ENCODE measurements at places on chromosomes 16 and 17.
A peak's percentile ranks its signal among the peaks of the same experiment; 100 is the strongest.

DNA sequence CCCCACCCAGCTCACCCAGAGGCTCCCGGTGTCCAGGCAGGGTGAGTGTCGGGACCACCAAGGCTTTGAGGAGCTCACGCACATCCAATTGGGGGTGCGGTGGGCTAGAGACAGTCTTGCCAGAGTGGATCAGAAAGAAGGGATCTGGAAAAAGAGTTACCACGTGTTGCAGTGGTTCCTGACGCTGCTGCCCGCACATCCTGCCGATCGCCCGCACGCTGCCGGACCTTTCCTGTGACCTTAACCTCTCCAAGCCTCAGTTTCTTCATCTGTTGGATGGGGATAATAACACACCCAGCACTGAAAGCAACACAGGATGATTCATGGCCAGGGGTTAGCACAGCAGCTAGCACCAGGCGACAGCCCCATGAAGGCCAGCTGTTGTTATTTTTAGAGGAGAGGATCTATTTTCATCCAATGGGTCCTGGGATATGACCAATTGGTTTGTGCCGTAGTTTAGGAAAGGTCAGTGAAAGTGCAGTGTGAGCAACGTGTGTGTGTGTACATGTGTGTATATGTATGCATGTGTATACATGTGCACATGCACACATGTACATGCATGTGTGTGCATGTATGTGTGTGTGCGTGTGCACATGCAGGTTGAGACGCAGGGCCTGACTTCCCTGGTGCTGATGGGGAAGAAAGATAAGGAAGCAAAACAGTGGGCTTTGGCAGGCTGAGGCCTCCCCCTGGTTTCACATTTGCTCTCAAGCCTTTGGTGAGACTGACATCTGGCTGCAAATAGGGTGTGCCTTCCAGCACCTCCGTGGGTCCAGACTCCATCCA, 2.5 kb downstream of the ITGAX start:
- no peak for DNase-seq

- no peak for DNase-seq
Observed at GRCh38 chr17:76987486-76988093, 119.4 kb downstream of the MGAT5B start.

DNA sequence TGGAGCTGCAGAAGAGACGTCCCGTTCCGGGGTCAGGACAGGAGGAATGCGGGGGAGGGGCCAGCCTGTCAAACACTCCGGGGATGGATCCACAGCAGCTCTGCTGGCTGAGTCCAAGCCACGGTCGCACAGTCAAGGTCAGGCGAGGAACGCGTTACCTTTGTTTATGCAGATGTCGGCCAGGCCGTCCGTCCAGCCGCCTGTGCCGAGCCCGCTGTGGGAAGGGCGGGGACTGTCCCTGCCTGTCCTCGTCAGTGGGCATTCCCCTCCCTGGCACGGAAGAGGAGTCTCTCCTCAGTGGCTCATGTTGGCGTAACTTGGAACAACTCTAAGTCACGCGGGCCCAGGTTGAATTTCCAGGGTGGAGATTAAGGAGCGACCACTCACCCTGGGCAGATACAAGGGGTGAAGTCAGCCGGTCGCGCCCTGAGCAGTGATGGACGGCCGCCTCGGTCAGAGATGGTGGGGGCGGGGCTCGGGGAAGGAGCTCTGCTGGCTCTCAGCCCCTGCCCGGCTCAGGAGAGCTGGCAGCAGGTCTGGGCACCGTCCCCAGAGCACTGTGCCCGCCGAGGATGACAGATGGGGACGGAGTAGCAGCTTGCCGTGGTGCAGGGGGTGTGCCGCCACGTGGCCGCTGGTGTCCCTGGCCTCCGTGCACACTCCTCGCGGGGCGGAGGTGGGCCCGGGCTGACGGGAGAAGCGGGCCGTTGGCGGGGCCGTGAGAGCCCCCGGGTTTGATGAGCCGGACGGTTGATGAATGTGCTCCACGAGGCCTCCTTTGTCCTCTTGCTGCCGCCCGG, 7.3 kb downstream of the CACNA1H start:
- DNase-seq = no peak

- DNase-seq = no peak
Observed at GRCh38 chr16:11634312-11634711, 33.9 kb upstream of the SNN start.

GRCh38 chr17:67557052-67557845, 160.5 kb upstream of the NOL11 start:
- DNase-seq = no peak

- DNase-seq = no peak
Observed at GRCh38 chr17:77228241-77228752, 87.5 kb downstream of the SEC14L1 start.

GRCh38 chr16:12519986-12520385, 283.7 kb downstream of the CPPED1 start:
- DNase-seq = no peak

GRCh38 chr17:17051380-17051779, 9.1 kb downstream of the MPRIP start:
- peak; percentile 17 for DNase-seq

GRCh38 chr17:45783593-45784292, 377 bp upstream of the CRHR1 start:
- DNase-seq = no peak

- DNase-seq = no peak
Observed at GRCh38 chr16:72126429-72126765, 32.8 kb downstream of the DHX38 start.

DNA sequence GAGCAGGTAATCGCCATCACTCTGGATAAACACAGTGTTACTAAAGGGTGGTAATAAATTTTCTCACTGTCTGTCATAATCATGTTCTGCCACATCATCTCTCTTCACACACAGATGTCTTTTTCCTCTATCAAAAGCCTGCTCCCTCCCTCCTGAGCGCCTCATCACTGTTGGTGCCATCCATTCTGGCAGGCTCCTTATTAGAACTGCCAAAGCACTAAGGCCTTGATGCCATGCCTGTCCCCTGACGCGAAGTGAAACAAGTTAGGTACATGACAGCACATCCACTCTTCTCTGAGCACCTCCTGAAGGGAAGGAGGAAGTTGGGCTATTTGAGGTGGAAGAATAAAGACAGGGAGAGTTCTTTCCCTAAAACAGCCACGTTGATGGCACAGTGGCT, 38.2 kb upstream of the AXIN2 start:
- DNase-seq = no peak

DNA sequence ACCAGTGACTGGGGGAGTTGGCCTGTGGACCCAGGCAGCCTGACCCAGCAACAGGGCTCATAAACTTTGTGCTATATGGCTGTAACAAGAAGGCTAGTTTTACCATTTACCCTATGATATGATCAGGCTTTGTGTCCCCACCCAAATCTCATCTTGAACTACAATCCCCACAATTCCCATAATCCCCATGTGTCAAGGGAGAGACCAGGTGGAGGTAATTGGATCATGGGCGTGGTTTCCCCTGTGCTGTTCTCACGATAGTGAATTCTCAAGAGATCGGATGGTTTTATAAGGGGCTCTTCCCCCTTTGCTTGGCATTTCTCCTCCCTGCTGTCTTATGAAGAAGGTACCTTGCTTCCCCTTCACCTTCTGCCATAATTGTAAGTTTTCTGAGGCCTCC, 111.2 kb upstream of the NLRP1 start:
- DNase-seq = no peak

- DNase-seq = no peak
Observed at GRCh38 chr17:55285340-55286301, 20.9 kb downstream of the HLF start.

- no peak for DNase-seq
Observed at GRCh38 chr16:26930786-26931581, 135.7 kb upstream of the C16orf82 start.

DNA sequence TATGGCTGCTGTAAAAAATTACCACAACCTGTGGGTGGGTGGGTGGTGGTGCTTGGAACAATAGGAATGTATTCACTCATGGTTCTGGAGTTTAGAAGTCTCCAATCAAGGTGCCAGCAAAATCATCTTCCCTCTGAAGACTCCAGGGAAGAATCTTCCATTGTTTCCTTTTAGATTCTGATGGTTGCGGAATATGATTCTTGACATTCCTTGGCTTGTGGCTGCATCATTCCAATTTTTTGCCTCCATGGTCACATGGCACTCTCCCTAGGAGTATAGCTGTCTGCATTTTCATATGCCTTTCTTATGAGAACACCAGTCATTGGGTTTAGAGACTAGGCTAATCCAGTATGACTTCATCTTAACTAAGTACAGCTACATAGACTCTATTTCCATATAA, 401.0 kb downstream of the HS3ST3B1 start:
- DNase-seq = no peak

DNA sequence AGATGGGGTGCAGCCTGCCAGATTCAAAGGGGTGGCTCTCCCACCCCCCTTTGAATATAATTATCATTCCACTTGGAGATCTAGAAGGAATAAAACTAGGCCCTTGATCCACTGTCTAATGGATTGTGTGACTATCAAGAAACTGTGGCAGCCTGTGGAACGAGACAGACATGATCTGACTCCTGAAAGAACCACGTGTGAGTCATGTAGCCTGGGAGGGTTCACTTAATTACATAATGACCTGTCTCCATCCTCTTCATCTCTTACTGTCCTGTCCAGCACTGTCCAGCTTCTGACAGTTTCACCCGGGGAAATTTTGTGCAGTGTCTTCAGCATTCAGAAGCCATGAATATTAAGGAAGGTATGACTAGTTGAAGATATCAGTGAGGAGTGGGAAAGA, 43.3 kb upstream of the CDH13 start:
- no peak for DNase-seq

DNA sequence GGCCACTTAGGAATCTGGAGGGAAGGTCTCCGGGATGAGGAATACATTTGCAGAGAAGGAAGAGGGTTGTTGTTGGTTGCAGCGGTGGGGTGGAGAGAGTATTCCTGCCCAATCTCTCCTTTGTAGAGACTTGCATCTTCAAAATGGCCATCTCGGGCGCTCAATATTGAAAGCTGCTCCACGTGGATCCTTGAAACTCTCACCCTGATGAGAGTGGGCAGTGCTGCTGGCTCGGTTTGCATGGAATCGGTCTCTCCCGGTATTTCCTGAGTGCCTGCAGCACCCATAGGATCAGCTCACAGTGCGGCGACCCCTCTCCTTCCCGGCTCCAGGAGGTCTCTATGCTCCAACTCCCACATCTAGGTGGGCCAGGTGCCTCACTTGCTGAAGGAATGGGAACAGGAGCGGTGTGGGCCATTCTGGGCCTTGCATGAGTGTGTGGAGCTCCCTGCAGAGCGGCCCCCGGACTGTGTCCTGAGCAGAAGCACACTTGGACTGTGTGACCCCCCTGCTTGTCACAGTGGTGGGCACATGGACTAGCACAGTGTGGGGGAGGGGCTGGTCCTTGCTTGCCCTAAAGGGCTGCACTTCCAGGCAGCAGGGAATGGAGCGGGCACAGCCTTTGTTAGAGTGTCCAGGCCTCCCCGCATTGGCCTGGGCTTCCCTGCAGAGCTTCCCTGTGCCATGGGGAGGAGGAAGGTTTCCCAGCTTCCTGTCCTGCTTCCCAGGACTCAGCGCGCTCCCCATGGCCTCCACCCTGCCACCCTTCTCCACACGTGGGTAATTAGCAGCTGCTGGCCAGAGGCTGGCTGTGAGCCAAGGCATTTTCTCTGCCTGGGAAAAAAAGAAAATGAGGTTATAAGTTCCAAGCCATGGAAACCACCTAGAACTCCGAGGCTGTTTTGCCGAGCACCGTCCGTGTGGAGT, 139.3 kb downstream of the IRF8 start:
- DNase-seq = no peak

- DNase-seq = no peak
Observed at GRCh38 chr17:73205459-73205961, 12.7 kb downstream of the COG1 start.

GRCh38 chr17:39238311-39238972, 12.7 kb upstream of the STAC2 start:
- DNase-seq = peak; percentile 54

GRCh38 chr17:8857919-8858318, 9.6 kb downstream of the PIK3R6 start:
- DNase-seq = peak; percentile 33
